Posterior vena cava (tissue), 2 donors: ENCODE measurements at places on chromosomes 6 and 20. TPM values are rescaled to one million over a fixed set of nuclear protein-coding genes. Genes with fewer than 3 reads are reported as not detected.
A peak's percentile ranks its signal among the peaks of the same experiment; 100 is the strongest.

BPIFA1 gene
- not detected for total RNA-seq

ARFGEF3 gene
- 2.0 TPM for total RNA-seq

IL17F gene
- total RNA-seq: not detected

CTAGE9 gene
- not detected for total RNA-seq

PEX7 gene
- total RNA-seq: 4.4 TPM

DNAH8 gene
- total RNA-seq: 0.05 TPM

RAET1L gene
- not detected for total RNA-seq

DEFB132 gene
- not detected for total RNA-seq

FOXA2 gene
- not detected for total RNA-seq

KCNQ2 gene
- not detected for total RNA-seq

PRICKLE4 gene
- 5.8 TPM for total RNA-seq

GGT7 gene
- 11.1 TPM for total RNA-seq

DNA sequence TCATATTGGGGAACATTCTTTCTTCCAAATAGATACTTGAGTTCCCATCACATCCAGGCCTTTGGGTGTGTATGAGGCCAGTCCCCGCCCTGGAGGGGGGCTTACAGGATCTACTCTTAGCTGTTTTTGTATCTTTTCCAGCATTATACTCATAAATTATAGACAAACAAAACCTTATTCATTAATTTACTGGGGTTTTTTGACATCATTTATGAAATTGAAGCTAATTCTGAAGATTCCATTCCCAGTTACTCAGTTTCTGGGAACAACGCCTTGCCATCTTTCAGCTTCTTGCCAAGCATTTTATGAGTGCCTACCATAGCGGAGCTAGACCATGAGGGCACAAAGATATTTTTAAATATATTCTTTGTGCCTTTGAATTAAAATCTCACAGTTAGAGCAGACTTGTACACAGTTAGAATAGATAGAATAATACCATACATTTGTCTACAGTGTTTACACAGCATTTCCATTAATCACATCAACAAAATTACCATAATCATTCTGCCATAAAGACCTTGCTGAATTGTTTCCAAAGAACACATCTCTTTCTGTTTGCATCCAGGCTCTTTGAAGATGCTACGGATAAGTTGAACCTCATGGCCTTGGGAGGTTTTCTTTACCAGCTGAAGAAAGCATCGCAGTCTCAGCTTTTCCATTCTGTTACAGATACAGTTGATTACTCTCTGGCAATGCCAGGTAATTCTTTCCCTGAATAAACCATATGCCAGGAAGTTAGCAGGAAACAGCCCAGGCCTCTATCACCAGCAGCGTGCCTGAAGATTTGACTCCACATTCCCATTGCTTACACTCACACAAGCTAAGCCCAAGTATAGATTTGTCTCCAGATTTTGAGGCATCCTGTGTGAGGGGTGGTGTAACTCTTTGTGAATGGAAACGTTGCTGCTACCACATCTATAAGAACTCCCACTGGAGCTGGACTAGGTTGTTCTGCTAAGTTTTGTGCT lies 75.4 kb upstream of the PBOV1 start:
- no peak for DNase-seq

DNA sequence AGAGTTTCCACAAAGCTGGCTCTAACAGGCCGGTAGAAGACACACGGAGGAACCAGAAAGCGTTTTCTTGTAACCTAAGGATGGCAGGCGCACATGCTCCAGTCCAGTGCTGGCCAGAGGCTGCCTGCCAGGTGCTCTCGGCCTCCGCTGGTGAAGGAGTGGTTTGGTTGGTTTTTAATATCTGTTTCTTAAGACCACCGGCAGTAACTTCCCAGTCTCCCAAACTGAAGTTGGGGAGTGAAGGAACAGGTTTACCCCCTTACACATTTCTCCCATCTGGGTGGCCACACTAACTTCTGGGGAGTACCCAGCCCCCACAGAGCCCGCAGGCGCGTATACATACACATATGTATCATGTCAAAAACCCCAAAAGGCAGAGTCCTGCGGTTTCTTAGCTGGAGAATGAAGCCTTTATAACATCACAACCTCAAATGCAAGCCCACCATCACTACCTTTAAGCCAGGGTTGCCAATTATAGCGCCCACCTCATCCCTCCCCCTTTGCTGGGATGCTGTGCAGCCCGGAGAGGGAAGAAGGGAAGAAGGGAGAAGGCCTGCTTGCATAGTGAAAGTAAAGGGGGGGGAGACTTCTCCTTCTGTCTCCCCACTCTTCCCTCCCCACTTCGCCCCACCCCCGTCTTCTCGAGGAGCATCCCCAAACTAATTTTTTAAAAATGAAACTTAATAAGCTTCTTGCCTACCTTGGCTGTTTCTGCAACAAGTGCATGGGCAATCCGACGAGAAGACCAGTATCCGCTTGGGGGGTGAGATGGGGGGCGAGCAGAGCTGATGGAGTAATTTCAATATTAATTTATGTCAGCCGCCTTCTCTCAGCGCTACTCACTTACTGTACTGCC lies 1.0 kb downstream of the TRERF1 start:
- no peak for DNase-seq

DNA sequence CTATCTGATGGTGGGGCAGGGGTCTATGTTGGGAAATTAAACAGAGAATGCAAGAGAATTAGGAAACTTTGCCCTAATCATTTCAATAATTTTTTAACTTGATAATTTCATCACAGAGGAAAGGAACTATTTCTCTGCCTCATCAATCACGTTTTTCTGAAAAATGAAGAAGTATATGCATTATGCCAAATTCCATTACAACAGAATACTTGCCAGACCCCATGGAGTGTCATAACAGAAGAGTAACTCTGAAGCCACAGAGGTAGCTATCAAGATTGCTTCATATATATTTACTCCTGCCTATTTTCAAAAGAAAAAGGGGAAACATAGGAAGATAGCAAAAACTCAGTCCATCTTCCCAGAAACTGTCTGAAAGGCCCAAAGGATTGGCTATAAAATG lies 5.7 kb upstream of the USP49 start:
- no peak for DNase-seq

- no peak for DNase-seq
These were observed 16.9 kb downstream of the GFOD1 start for GRCh38 chr6:13470238-13471140.

DNA sequence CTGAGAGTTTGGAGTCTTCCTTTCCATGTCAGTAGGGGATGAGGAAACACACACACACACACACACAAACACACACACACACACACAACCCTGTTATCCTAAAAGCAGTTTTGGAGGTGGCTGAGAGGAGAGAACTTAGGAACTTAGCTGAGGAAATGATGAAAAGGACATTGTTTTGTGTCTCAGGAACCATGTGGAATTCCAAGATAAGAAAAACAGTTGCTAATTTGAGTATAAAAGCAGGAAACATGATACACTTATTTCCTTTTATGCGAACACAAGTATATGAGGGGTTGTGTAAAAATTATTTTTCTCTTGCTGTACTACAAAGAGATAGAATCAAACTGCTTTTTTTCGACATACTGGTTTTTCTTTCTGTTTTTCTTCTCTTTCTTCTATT lies at the start of gene MYCT1:
Gene MYCT1, plus strand, starts transcription at position 264 of the 400 bp plus-strand sequence. Its CDS starts 6 bp downstream, at position 270.
- no peak for DNase-seq

- no peak for DNase-seq
These were observed 26.2 kb upstream of the SRF start for GRCh38 chr6:43144879-43145278.

DNA sequence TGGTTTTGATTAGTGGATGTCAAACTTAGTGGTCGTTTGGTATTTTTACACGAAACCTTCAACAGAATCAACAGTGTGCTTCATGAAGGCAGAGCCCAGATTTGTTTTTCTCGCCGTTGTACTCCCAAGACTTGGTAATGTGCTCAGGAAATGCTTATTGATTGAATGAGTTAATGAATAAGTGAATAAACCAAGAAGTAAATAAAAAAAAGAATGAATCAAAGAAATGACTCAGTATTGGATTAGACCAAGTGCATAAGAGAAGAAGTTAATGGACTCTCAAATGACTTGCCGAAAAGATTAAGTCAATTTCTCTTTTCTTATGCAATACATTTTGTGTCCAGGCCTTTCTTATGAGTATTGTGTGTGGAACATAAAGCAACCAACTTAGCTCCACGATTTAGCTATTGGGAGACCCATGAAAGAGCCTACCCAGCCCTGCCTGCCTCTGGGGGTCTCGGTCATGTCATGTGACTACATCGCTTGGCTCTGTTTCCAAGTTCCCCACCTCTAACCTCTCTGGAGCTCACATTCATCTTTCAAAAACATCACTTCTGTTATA lies 10.6 kb upstream of the FUCA2 start:
- no peak for DNase-seq

- no peak for DNase-seq
These were observed 49.6 kb downstream of the RIOK1 start for GRCh38 chr6:7439228-7439627.

GRCh38 chr20:21100578-21101452 lies 5.3 kb downstream of the LINC00237 start:
- peak; percentile 77 for DNase-seq

DNA sequence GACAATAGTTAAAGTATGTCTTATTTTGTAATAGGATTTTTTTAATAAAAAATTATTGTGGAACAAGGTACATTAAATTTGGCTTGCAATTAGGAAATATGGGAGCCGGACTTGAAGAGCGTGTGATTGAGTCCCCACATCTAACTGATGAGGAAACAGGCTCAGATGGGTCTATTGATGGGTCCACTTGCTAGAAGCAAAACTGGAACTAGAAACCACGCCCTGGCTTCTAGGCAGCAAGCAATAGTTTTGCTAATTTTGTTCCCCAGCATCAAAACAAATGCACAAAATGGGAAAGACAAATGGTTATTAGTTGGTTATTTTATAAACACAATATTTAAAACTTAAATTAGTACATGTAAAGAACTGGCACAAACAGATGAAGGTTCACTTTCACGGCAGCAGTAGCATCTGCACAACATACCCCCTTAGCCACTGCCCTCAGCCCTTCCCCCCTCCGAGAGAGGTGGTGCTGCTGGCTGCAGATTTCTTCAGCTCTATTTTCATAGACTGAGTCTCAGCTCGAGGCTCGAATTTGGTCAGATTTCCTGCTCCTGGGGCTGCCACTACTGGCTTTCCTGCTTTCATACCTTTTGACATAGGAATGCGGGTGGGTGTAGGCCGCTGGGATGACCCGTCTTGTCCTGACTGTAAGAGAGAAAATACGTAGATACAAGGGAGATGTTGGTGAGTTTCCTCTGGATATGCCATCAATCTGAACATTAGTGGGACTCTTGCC lies 23.8 kb upstream of the TMEM30A start:
- no peak for DNase-seq

DNA sequence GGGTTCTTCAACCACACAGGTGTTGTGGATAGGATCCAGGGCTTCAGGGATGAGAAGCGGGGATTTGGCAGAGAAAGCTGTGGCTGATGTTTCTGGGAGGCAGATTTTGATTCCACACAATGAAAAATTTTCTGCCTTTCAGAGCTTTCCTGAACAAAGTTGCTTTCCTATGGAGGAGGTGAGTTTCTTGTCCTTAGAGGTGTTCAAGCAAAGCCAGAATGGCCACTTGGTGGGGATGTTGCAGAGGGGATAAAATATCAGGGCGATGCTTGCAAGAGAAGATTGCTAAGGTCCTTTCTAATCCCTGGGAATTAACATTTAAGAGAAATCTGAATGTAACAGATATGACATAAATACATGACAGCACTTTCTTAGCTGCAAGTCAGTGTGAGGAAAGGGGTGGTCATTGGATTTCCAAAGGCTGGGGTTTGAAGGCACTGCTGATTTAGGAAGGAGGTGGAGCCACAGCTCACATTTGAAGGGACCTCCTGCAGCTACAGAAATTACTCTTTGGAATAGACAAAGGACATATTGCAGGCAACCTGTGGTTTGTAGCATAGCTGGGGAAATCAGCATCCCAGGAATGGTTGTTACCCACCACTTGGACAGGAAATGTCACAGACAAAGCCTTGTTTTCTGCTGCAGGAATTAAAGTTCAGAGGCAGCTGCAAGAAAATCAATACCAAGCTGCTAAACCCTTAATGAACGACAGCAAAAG lies 271.1 kb upstream of the CHD6 start:
- no peak for DNase-seq

DNA sequence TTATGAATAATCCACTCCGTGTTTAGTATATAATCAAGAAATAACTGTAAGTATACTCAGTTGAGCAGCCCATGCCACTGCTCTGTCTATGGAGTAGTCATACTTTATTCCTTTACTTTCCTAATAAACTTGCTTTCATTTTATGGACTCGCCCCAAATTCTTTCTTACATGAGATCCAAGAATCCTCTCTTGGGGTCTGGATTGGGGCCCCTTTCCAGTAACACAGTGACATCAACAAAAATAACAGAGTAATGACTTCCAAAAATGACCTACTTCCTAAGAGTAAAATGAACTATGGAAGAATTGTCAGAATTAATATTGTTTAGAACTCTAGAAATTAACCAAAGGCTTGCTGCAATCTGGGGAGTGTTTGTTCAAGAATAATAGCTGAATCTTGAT lies 8.8 kb downstream of the OR2H1 start:
- DNase-seq: no peak

GRCh38 chr6:166553563-166554271 lies 32.8 kb downstream of the RAMACL start:
- DNase-seq: peak; percentile 84

- DNase-seq: no peak
These were observed 169.3 kb upstream of the RIN2 start for GRCh38 chr20:19588732-19589131.

- no peak for DNase-seq
These were observed 19.4 kb upstream of the LRFN2 start for GRCh38 chr6:40606526-40606925.

GRCh38 chr6:92297101-92297500 lies 1122.3 kb downstream of the EPHA7 start:
- DNase-seq: no peak
